Thymus (tissue), 14 donors: ENCODE measurements at places on chromosomes 1 and 21.

DNA sequence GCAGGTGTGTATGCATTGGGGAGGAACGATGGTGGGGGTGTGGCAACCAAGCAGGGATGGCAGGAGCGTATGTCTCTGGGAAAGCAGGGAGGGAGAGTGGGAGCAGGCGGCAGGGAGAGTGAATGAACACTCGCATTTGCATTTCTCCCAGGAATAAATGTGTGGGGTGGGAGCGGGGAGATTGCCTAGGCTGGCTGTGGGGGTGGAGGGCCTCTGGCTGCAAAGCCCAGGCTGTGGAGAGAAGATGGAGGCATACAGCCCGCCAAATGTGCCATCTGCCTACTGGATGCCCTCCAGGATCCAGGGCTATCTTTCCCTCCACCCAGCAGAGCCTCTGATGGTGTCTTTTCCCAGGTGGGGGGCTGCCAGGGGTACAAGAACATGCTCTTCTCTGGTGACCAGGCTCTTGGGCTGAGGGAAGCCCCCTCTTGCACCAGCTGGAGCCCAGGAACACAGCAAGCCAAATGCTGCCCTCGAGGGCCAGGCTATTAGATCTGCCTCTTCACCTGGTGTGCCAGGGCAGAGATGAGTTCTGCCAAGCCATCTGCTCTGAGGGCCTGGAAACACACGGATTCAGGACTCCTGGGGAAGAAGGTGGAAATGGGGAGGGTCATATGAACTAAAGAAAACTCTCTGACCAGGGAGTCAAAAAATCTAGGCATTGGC lies 1.7 kb upstream of the OPTC start:
- no peak for DNase-seq

DNA sequence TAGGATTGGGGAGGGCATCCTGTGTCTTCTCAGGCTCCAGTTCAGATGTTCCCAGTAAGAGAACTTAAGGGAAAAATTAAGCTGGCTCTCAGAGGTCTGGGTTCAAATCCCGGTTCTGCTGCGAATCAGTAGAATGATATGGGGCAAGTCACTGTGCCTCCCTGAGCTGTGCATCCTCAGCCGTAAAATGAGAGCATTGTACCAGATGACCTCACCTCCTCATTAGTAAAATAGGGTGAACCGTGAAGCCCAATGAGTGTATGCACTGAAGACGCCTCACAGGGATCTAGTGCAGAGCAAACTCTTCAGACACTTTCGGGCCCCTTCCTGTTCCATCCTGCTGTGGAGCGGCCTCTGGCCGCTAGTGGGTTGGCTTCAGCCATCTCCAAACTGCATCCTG lies 36.0 kb downstream of the SYT6 start:
- DNase-seq: no peak

DNA sequence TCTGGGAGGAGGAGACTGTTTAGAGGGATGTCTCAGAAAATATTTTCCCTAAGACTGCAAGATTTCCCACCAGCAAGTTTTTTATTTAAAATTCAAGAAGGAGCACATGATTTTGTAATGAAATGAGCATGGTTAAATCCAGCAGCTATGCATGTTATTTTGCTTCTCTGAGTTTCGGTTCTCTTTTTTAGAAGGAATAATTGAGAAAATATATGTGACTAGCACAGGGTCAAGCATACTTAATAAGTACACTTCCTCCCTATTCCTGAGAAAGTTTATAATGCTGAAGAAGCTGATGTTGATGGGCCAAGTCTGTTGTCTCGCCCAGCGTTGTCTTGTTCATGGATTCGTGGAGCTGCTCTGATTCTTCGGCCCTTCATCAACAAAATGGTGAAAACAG lies 51.2 kb downstream of the EXO1 start:
- DNase-seq: no peak

- no peak for DNase-seq
Measured at GRCh38 chr1:175580841-175581240, 162.6 kb downstream of the TNR start.

GRCh38 chr1:23774174-23774880 lies 3.9 kb upstream of the PITHD1 start:
- no peak for DNase-seq
